Fibroblast of mammary gland (primary cell): ENCODE measurements at places on chromosomes 2 and 18.

GRCh38 chr2:241728627-241729026 lies 5.8 kb upstream of the D2HGDH start:
- peak; percentile 32 for DNase-seq

- DNase-seq: no peak
Measured at GRCh38 chr2:83051538-83052170, 1407.4 kb downstream of the SUCLG1 start.

GRCh38 chr2:68287580-68288441 lies 31.9 kb downstream of the CNRIP1 start:
- peak; percentile 65 for DNase-seq

DNA sequence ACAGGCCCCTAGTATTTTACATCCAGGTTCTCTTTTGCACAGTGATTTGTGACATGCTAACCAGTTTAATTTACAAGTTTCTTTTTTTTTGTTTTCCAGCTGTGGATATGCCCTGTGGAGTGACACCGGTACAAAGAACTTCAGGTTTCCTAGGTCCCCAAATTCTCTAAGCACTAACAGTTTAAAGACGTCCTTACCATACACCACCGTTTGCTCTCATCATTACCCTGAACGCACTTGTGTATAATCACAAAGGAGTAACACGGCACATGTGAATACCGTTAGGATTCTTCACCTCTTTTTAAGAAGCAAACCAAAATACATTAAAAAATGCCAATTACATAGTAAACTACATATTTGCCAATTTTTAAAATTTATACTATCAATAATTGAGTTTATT lies 853 bp downstream of the LANCL1 start:
- DNase-seq: no peak

DNA sequence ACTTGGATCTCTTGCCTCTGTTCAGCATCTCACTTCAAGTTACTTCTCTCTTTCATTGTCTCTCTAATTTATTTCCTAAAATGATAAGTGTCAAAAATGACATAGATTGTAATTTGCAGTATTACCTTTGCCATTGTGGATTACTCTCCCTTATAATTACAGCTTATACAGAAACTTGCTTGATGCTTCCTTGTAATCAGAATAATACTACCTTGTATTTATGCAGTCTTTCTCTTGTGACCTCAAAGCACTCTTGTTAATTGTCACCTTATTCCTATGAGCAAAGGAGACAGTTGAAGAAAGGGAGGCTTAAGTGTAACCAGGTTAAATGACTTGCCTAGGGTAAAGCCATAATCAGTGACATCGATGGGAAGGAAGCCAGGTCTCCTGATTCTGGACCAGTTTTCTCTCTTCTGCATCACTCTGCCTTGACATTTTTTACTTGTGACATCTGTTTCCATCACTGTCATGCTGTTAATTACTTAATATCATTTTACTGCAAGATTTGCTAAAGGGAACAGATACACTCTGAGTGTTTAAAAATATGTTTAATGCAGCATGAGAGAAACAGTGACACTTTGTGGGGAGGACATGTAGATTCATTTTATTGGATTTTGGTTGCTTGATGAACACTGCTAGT lies 388.6 kb downstream of the PARD3B start:
- no peak for DNase-seq

GRCh38 chr2:55364189-55365055 lies 55.2 kb downstream of the CCDC88A start:
- peak; percentile 98 for DNase-seq

- DNase-seq: peak; percentile 95
Measured at GRCh38 chr2:163266772-163267171, 428.2 kb upstream of the KCNH7 start.

DNA sequence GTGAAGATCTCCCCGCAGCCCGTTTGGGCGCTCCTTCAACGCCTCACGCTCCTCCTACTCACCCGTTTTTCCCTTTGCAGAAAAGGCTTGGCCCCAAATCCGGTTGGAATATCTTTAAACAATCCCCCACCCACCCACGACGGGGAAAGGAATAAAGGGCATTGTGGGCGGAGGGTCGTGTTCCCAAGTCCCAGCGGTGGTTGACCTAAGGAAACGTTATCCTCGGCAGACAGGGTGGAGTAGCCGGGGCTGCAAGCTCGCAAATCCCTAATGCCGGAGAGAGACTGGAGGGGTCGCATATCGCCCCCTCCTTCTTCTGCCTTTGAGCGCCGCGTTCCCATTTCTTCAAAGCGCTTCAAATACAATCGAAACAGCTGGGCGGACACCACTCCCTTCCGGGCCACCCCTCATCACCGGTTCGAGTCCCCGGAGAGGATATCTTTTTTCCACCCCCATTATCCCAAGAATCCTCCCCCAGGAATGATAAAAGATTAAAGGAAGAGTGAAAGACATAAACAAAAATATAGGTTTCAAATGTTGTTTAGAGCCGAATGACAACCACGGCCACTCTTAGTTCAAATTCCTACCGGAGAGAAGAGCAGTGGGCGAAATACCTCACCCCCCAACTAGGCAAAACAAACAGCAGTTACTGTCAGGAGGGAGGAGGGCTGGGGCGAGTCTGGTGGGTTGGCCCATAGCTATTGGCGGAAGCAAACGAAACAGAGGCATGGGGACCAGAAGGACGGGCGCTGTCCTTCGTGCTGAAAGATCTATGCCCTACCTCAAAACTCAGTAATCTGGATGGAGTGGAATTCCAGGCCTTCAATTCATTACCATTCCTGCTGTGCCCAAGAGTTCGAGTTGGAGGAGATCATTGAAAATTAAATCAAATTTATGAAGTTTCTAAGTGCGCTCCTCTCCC lies 2.8 kb upstream of the GAD1 start:
- peak; percentile 49 for DNase-seq

GRCh38 chr2:149103081-149103620 lies 64.7 kb downstream of the LYPD6B start:
- DNase-seq: no peak

DNA sequence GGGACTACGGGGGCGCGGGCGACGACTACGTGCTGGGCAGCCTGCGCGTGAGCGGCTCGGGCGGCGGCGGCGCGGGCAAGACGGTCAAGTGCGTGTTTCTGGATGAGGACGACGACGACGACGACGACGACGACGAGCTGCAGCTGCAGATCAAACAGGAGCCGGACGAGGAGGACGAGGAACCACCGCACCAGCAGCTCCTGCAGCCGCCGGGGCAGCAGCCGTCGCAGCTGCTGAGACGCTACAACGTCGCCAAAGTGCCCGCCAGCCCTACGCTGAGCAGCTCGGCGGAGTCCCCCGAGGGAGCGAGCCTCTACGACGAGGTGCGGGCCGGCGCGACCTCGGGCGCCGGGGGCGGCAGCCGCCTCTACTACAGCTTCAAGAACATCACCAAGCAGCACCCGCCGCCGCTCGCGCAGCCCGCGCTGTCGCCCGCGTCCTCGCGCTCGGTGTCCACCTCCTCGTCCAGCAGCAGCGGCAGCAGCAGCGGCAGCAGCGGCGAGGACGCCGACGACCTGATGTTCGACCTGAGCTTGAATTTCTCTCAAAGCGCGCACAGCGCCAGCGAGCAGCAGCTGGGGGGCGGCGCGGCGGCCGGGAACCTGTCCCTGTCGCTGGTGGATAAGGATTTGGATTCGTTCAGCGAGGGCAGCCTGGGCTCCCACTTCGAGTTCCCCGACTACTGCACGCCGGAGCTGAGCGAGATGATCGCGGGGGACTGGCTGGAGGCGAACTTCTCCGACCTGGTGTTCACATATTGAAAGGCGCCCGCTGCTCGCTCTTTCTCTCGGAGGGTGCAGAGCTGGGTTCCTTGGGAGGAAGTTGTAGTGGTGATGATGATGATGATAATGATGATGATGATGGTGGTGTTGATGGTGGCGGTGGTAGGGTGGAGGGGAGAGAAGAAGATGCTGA lies 1.4 kb downstream of the SOX11 start:
- no peak for DNase-seq

GRCh38 chr2:28435814-28436351 lies 43.2 kb downstream of the FOSL2 start:
- no peak for DNase-seq

DNA sequence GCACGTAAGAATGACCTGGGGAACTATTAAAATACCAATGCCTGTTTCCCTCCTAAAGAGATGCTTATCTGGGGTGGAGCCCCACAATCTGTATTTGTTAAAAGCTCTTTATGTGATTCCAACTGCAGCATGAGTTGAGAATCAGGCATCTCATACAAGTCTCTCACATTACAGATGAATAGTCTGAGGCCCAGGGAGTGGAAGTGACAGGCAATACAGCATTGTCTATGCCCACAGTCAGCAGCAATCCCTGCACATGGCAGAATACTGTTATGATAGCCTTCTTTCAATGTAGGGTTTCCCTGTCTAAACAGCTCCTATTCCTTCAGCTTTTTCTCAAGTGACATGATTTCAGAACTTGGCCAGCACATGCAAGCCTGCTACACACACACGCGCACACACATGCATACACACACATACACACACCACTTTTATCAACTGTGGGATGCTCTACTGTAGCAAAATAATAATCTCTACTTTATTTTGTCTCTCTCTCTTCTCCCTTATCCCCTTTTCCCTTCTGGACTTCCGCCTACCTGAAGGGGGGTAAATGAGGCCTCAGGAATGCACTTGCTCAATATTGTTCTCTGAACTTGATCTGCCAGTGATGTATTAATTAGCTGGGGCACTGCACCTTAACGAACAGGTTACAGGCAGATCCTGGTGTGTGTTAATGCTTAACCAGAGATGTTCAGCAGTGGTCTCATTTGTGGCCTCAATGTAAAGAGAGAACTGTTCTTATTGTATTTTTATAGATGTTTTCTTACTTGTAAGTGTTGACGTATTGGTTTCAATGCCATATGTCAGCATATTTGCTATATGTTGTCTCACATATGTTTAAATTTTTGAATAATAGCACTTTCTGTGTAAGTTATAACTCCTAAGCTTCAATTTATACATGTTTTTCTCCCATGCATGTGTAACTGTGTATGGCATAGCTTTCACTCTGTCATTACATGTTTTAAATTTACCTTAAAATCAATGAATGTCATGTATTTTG lies 116.0 kb downstream of the SETBP1 start:
- DNase-seq: no peak

DNA sequence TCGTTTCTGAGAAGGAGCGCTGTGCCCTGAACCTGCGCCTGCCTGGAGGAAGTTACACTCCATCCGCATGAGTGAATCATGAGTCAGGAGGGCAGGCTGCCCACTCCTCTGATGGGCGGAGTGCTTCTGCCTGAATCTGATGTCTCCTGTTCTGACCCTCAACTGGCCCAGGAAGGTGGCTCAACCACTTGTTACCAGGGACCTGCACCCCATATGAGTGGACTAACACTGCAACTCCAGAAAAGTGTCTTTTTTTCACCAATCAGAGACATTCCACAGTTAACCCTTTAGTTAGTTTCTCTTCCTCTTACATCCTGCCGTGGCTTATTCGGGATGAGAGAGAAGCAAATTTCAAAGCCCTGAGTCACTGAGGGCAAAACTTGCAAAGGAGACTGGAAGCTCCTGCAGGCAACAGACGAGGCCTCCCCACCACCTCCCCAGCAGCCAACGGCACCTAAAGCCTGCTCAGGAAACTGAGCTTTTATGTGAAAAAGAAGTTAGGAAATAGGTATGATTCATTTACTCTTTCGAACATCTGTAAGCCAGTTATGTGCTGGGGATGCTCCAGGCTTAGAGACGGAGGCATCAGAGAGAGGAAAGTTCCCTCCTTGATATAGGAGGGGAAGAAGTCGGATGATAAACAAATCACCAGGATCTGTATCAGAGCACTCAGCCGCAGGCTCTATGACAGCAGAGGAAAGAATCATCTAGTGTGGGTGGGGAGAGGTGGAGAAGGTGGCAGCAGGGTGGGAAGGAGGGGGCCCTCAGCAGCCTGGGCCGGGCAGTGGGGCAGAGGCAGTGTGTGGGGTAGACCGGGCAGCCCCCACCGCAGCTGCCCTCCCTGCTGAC lies 30.9 kb downstream of the MBP start:
- DNase-seq: peak; percentile 98

GRCh38 chr2:170139276-170139967 lies 38.5 kb upstream of the MYO3B start:
- no peak for DNase-seq

DNA sequence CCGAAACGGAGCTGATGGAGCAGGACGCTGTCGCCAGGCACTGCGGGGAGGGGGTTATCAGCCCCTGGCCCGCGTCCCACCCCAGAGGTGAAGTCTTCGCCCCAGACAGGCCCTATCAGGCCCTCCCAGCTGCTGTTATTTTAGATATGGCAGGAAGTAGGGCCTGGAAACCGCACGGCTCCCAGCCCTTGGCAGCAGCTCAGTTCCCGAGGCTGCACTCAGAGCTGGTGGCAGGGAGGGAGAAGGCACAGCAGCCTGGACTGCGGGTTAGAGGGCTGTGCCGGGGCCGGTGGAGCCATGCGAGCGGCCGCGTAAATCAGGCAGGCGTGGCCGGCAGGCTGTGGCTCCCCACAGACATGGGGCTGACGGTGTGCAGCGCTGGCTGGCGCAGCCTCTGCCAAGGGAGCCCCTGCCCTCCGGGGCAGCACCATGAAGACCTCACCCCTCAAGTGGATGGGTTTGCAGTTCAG lies 111.4 kb downstream of the NFATC1 start:
- peak; percentile 46 for DNase-seq

DNA sequence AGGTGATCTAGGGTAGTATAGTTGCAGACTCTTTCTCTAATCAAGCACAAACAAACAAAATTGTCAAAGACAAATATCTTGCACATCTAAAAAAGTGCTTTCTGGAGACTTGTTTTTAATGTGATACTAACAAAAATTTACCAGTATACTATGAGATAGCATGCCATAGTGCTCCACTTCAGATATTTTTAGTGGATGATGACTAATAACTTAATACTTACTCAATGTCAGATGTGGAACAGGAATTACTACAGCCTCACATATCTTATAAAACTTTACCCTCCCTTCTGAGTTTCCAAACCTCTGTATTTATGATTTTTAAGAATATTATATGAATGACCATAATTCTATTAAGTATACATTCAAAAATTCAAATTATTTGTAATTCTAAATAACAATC lies 1162.0 kb upstream of the SLC39A10 start:
- DNase-seq: peak; percentile 4

GRCh38 chr2:23617811-23618215 lies 232.8 kb downstream of the KLHL29 start:
- DNase-seq: peak; percentile 23

GRCh38 chr18:76495006-76495370 lies at the start of gene ZNF516:
Gene ZNF516, minus strand, starts transcription at chr18:76495242. Its CDS starts 52,188 bp downstream, at chr18:76443054.
- DNase-seq: no peak

- peak; percentile 50 for DNase-seq
Measured at GRCh38 chr2:24926602-24927252, 6.7 kb upstream of the ADCY3 start.

DNA sequence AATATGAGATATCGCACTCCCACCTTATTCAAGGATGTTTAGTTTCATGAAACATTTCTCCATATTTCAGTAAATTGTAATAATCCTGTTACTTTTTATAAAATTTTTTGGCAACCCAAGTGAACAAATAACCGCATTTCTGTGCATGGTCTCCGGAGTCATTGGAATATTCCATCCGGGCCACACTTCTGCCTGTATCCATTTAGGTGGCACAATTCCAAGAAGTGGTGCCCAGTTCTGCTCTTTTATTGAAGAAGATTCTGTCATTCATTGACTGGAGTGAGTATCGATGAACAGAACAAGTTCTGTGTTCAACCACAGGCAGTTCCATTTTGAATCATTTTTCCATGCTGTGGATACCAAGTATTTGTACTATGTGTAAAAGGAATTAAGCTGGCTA lies 26.6 kb upstream of the ICOS start:
- peak; percentile 16 for DNase-seq

GRCh38 chr2:71453404-71454220 lies at the start of gene DYSF:
Gene DYSF, plus strand, starts transcription at chr2:71453561.
- DNase-seq: peak; percentile 17

- DNase-seq: no peak
Measured at GRCh38 chr2:62305421-62306176, 109.7 kb downstream of the B3GNT2 start.

GRCh38 chr2:105582952-105583660 lies 161.6 kb upstream of the NCK2 start:
- no peak for DNase-seq
